Spinal cord (tissue), 10 donors: ENCODE measurements at places on chromosomes 2 and 18. TPM values are rescaled to one million over a fixed set of nuclear protein-coding genes. Genes with fewer than 3 reads are reported as not detected.

The PSMG2 gene
- 60.0 TPM for total RNA-seq

The TANK gene
- 53.4 TPM for total RNA-seq

The SFT2D3 gene
- total RNA-seq: 9.8 TPM

The CPS1 gene
- total RNA-seq: 15.6 TPM

DNA sequence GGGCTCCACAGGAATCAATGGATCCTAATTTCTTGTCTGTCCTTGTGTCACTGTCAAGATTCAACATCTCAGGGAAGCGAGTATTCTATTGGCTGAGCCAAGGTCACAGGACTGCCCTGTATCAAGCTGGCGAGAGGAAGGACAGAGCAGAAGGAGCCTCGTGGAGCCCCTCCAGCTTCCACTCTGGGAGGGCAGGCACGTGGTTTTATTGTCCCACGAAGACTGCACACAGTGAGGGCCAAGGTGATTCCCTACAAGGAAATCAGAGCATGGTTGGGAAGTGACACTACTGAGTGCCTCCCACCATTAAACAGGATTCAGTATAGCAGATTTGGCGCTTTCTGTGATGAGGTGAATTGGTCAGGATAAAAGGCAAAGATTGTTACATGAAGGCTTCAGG is 302.4 kb upstream of the CXCR4 start:
- peaks cover 7% of the 10 kb centered on the region for H3K27me3 ChIP-seq
- no peak for DNase-seq
- H3K36me3 ChIP-seq: no peaks in the 10 kb centered on the region
- no peak overlapping the region for H3K4me3 ChIP-seq

GRCh38 chr2:74834792-74835755 is 1.1 kb downstream of the HK2 start:
- peak overlapping the region; percentile 72 for H3K27ac ChIP-seq
- H3K4me1 ChIP-seq: peaks cover 28% of the 10 kb centered on the region
- H3K4me3 ChIP-seq: peak overlapping the region; percentile 64
- DNase-seq: no peak
- peaks cover 17% of the 10 kb centered on the region for H3K27me3 ChIP-seq
- H3K36me3 ChIP-seq: no peaks in the 10 kb centered on the region

DNA sequence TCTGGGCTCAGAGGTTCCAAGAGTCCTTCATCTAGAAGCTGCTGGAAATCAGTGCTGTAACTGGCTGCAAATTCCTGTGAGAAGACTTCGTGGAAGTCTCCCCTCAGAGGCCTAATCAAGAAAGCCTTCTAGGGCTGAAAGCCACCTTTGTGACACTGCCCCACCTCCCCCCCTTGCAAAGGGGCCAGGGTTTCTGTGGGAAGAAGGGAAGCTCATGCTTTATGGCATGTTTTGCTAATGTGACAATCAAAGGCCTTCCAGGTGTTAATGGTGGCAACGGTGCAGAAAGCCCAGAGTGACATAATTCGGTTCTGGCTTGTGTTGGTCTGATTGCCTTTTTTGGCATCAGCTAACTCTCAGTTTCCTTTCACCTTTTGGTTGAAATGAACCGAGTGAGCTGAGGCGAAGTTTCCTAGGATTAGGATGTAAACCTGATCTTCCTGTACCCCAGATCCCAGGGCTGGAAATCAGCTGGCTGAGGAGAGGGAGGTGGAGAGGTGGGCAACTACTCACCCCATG is 126.9 kb upstream of the TRIB2 start:
- no peaks in the 10 kb centered on the region for H3K36me3 ChIP-seq
- no peaks in the 10 kb centered on the region for H3K27me3 ChIP-seq
- no peak for DNase-seq
- no peaks in the 10 kb centered on the region for H3K4me1 ChIP-seq

GRCh38 chr2:58686776-58687175 is 445.7 kb upstream of the FANCL start:
- H3K4me1 ChIP-seq: no peaks in the 10 kb centered on the region
- no peak overlapping the region for H3K4me3 ChIP-seq
- no peak overlapping the region for H3K27ac ChIP-seq
- H3K27me3 ChIP-seq: no peaks in the 10 kb centered on the region

GRCh38 chr18:51480407-51481261 is 283.2 kb upstream of the MEX3C start:
- no peaks in the 10 kb centered on the region for H3K27me3 ChIP-seq
- H3K4me3 ChIP-seq: no peak overlapping the region
- H3K36me3 ChIP-seq: no peaks in the 10 kb centered on the region
- H3K27ac ChIP-seq: no peak overlapping the region

GRCh38 chr2:172087207-172087779 is 2.0 kb downstream of the DLX1 start:
- H3K27me3 ChIP-seq: peaks cover 98% of the 10 kb centered on the region
- H3K36me3 ChIP-seq: no peaks in the 10 kb centered on the region
- no peak overlapping the region for H3K4me3 ChIP-seq
- no peak for DNase-seq
- H3K4me1 ChIP-seq: peaks cover 53% of the 10 kb centered on the region
- no peak overlapping the region for H3K27ac ChIP-seq

DNA sequence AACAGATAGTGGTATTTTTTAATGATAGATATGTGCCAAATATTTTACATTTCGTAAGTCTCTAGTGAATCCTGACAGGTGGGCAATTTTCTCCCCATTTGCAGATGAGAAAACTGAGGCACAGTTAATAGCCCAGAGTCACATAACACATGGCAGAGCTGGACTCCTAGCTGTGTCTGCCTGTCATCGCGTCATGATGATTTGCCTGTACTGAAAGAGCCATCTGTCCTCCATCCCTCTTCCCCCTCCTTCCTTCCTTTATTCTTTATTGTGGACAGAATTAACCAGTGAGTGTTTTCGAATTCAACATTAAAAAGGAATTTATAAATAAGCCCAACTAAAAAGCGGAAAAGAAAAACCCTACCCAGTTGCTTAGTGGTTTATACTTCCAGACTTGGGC is 3.2 kb downstream of the DNAJB2 start:
- H3K27me3 ChIP-seq: no peaks in the 10 kb centered on the region
- no peak for DNase-seq
- peaks cover 63% of the 10 kb centered on the region for H3K36me3 ChIP-seq
- H3K27ac ChIP-seq: peak overlapping the region; percentile 57
- no peak overlapping the region for H3K4me3 ChIP-seq
- H3K4me1 ChIP-seq: peaks cover 77% of the 10 kb centered on the region

- peaks cover 14% of the 10 kb centered on the region for H3K36me3 ChIP-seq
- no peak overlapping the region for H3K4me3 ChIP-seq
- peaks cover 81% of the 10 kb centered on the region for H3K4me1 ChIP-seq
- no peaks in the 10 kb centered on the region for H3K27me3 ChIP-seq
- H3K27ac ChIP-seq: peak overlapping the region; percentile 55
Observed at GRCh38 chr2:217934321-217935131, 68.3 kb downstream of the TNS1 start.

GRCh38 chr2:46248171-46248570 is 49.0 kb upstream of the EPAS1 start:
- no peak overlapping the region for H3K4me3 ChIP-seq
- H3K36me3 ChIP-seq: no peaks in the 10 kb centered on the region
- H3K27me3 ChIP-seq: no peaks in the 10 kb centered on the region
- no peak for DNase-seq
- H3K27ac ChIP-seq: no peak overlapping the region

- H3K4me3 ChIP-seq: peak overlapping the region; percentile 88
- peaks cover 19% of the 10 kb centered on the region for H3K4me1 ChIP-seq
- H3K36me3 ChIP-seq: peaks cover 7% of the 10 kb centered on the region
- no peaks in the 10 kb centered on the region for H3K27me3 ChIP-seq
- peak overlapping the region; percentile 99 for H3K27ac ChIP-seq
- peak; percentile 60 for DNase-seq
Observed at GRCh38 chr2:121530212-121530705, 421 bp upstream of the RNU4ATAC start.
